Glutamatergic neuron (in vitro differentiated cells): ENCODE measurements at places on chromosomes 4 and X.

DNA sequence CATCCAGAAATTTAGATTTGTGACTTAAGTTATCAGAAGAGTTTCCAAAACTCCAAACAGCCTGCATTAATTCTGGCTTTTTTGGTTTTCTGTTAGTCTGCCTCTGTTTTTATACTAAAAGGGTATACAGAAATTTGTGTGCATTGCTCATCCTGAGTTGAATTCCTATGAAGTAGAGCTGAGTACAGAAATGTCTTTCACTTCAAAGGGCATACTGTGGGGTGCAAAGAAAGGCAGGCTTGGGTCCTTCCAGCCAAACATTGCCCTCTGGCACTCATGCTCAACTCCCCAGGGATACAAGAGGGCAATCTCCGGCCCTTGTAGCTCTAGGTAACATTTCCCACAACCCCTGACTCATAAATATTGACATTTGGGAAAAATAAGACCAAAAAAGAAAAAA is 27.6 kb upstream of the TMEM184C start:
- DNase-seq: no peak
- H3K27ac ChIP-seq: no peak overlapping the region
- H3K4me1 ChIP-seq: peaks cover 2% of the 10 kb centered on the region
- peaks cover under 1% of the 10 kb centered on the region for H3K27me3 ChIP-seq

DNA sequence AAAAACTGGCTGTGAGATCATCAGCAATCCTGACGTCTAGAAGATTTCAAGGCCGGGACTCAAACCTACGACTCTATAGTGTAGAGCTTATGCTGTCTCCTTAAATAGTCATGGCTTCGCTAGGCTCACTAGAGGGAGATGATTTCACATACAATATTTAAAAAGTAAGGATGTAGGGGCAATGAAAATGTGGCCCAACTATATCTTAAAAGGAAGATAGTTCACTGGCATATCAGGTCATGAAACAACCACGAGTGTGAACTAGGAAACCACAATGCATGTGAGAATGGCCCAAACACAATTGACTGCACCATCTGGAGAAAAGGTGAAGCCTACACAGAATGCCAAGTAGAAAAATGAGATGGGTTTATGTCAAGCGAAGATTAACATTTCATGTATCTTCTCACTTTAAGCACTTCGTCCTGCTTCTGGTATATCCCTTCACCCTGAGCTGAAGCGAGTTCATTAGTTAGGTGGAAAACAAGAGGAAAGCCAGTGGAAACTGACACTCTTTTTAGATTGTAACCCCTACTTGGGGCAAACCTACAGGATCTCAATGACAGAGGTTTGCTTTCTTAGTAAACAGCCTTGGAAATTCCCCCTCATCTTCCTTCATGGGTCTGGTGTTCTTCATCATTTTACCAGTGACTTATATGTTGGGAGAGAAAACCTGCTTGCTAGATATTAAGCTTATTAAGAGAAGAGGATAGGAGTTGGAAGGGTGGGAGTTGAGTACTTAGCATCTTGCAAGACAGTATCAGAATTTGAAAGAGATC is 17.4 kb downstream of the FAM9C start:
- DNase-seq: no peak
- peaks cover 2% of the 10 kb centered on the region for H3K4me1 ChIP-seq
- H3K27me3 ChIP-seq: no peaks in the 10 kb centered on the region

GRCh38 chr4:3107271-3107670 is 32.8 kb downstream of the HTT start:
- no peaks in the 10 kb centered on the region for H3K27me3 ChIP-seq
- no peak overlapping the region for H3K27ac ChIP-seq
- no peaks in the 10 kb centered on the region for H3K4me1 ChIP-seq
- H3K4me3 ChIP-seq: no peak overlapping the region
- no peaks in the 10 kb centered on the region for H3K36me3 ChIP-seq
- DNase-seq: no peak

GRCh38 chr4:184100297-184100885 is 117.3 kb downstream of the ENPP6 start:
- no peak overlapping the region for H3K4me3 ChIP-seq
- peaks cover 8% of the 10 kb centered on the region for H3K4me1 ChIP-seq

DNA sequence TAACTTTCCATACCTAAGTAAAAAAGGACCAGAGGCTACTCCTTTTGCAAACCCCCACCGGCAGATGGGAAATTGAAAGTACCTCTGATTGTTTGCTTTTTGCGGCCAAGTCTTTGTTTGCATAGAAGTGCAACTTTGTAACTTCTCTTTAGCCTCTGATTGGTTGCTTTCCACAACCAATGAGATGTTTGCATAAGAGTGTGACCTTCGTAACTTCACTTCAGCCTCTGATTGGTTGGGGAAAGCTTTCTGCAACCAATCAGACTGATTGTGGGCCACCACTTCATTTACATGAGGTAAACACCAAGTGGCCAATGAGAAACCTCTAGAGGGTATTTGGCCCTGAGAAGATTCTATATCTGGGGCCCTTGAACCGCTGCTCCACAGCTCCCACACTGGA is 48.8 kb upstream of the PGRMC1 start:
- H3K27me3 ChIP-seq: peaks cover 4% of the 10 kb centered on the region
- DNase-seq: no peak
- no peak overlapping the region for H3K4me3 ChIP-seq
- no peaks in the 10 kb centered on the region for H3K36me3 ChIP-seq

DNA sequence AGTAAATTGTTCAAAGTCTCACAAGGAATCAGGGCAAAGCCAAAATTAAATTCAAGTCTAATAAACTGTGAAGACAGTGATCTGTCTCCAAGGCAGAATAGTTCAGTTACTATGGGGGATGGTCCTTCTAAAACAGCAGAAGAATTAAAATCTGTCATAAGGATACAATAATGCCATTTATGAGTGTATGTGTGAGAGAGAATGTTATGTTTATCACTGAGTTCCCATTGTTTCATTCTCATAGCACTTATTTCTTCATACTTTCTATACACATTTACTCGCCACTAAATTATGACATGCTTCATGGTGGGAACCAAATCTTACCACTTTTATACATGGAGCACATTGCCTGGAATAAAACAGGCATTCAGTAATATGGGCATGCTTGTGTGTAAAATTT is 102.5 kb downstream of the AMMECR1 start:
- no peak overlapping the region for H3K4me3 ChIP-seq
- H3K4me1 ChIP-seq: peaks cover 5% of the 10 kb centered on the region
- no peak overlapping the region for H3K27ac ChIP-seq
- no peak for DNase-seq
- H3K27me3 ChIP-seq: no peaks in the 10 kb centered on the region
- H3K36me3 ChIP-seq: no peaks in the 10 kb centered on the region

GRCh38 chr4:13940921-13941320 is 313.4 kb upstream of the BOD1L1 start:
- no peaks in the 10 kb centered on the region for H3K4me1 ChIP-seq
- H3K36me3 ChIP-seq: no peaks in the 10 kb centered on the region

- H3K27me3 ChIP-seq: peaks cover 3% of the 10 kb centered on the region
- H3K27ac ChIP-seq: no peak overlapping the region
- no peaks in the 10 kb centered on the region for H3K36me3 ChIP-seq
- H3K4me3 ChIP-seq: no peak overlapping the region
These were observed 101.6 kb downstream of the PDE5A start for GRCh38 chr4:119526786-119527550.

DNA sequence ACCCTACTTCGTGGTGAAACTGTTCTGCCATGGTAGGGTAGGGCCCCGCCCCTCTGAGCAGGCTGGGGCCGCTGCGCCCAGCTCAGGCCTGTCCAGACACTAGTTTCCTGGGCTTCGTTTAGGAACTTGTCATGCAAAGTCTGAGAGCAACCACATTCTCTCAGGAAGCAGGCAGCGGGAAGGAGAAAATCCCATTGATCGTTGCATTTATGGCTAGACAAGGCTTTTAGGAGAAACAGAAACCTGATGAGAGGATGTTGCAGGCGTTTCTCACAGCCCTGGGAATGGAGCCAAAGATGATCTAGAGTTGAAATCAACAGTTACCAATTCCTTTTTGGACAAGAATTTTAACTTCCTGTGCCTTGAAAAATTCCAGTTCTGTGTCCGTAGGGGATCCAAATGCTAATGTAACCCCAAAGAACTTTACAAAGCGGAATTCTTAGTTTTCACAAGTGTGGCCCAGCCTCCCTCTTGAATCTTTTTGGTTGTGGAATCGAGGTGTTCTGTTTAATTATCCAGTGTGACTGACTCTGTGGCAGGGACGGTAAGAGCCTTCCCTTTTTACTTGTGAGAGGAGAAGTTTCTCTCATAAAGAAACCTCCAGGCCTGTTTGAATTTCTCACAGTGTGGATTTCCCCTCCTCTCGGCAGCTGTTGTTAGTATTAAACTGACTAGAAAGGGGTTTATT is 4.5 kb upstream of the CXCL9 start:
- H3K4me3 ChIP-seq: no peak overlapping the region
- H3K27ac ChIP-seq: no peak overlapping the region
- H3K36me3 ChIP-seq: no peaks in the 10 kb centered on the region
- DNase-seq: no peak

DNA sequence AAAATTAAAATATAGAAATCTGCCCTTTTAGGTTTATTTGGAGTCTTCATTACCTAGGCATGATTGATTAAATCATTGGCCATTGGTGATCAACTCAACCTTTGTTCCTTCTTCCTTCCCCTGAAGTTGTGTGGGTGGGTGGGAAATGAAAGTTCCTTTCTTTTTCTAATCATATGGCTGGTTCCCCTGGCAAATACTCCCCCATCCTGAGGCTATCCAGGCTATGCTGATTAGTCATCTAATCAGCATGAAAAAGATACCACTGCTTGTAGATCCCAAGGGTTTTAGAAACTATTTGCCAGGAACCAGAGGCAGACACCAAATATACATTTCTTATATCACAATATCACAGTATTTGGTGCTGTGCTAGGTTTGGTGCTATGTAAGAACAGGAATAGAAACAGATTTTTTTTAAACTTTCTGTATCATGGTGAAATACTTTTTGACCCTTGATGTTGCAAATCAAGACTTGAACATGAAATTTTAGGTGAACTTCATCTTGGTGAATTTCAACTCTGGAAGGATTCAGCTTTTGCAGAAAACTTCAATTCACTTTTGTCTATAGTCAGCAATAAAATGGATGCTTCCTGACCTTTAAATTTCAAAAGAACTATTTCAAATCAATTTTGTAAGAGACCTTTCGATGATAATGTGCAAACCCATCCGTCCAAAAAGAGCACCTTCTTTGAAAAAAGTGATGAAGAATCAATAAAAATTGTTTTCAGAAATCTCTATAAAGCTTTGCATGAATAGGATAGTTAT is 71.1 kb downstream of the CCSER1 start:
- no peak overlapping the region for H3K27ac ChIP-seq
- no peak for DNase-seq
- peaks cover 3% of the 10 kb centered on the region for H3K27me3 ChIP-seq
- H3K36me3 ChIP-seq: no peaks in the 10 kb centered on the region
- no peak overlapping the region for H3K4me3 ChIP-seq
- H3K4me1 ChIP-seq: peaks cover 19% of the 10 kb centered on the region

GRCh38 chrX:39839371-39839770 is 258.4 kb downstream of the BCOR start:
- no peak overlapping the region for H3K27ac ChIP-seq
- peaks cover 1% of the 10 kb centered on the region for H3K27me3 ChIP-seq
- no peaks in the 10 kb centered on the region for H3K36me3 ChIP-seq

DNA sequence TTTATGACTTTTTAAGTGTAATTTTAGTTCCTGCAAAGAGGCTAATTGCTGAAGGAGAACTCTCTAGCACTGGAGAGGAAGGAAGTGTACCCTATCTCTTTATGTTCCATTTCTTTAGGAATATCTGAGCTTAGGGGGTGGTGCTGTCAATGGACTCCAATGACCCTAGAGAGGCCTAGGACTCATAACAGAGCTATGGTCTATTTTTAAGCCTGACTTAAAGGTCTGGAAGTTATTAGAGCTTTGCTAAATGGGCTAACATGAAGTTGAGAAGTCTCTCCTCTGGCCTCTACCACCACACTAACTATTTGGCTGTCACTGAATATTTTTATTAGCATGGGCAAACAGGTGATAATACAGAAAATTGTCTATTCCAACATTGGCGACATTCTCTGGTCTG is 152.2 kb downstream of the SPATA18 start:
- H3K4me3 ChIP-seq: no peak overlapping the region
- H3K27me3 ChIP-seq: peaks cover 5% of the 10 kb centered on the region
- H3K27ac ChIP-seq: no peak overlapping the region
- no peak for DNase-seq
- no peaks in the 10 kb centered on the region for H3K36me3 ChIP-seq
- H3K4me1 ChIP-seq: peaks cover 2% of the 10 kb centered on the region

GRCh38 chrX:138745196-138745595 is 33.7 kb upstream of the FGF13 start:
- no peaks in the 10 kb centered on the region for H3K36me3 ChIP-seq
- H3K4me1 ChIP-seq: peaks cover 25% of the 10 kb centered on the region
- H3K4me3 ChIP-seq: no peak overlapping the region
- H3K27ac ChIP-seq: no peak overlapping the region
- no peak for DNase-seq

DNA sequence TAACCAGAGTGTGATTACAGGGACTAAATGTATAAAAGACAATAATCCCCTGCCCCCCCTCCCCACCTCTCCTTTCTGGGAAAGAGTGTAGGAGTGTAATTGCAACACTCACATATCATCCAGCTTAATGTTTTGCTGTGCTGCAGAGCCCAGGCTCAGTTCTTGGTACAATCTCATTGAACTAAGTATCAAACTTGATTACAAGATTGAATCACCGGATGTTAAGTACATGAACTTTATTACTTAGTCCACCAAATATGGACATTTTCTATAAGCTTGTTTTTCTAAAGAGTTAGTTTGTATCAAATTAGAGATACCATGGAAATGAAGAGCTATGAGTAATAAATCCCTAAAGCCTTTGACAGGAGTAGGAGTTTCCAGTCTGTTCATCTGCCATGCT is 559.1 kb downstream of the ZNF674 start:
- no peaks in the 10 kb centered on the region for H3K36me3 ChIP-seq
- H3K4me3 ChIP-seq: no peak overlapping the region
- no peaks in the 10 kb centered on the region for H3K27me3 ChIP-seq
- H3K27ac ChIP-seq: no peak overlapping the region
- no peaks in the 10 kb centered on the region for H3K4me1 ChIP-seq
- DNase-seq: no peak

GRCh38 chrX:119693996-119694451 is 1.1 kb upstream of the SEPTIN6 start:
- H3K36me3 ChIP-seq: no peaks in the 10 kb centered on the region
- peak overlapping the region; percentile 17 for H3K27ac ChIP-seq

GRCh38 chr4:145960012-145960411 is 21.4 kb upstream of the ZNF827 start:
- H3K27me3 ChIP-seq: no peaks in the 10 kb centered on the region
- DNase-seq: no peak
- H3K4me3 ChIP-seq: no peak overlapping the region
- H3K4me1 ChIP-seq: no peaks in the 10 kb centered on the region
- no peaks in the 10 kb centered on the region for H3K36me3 ChIP-seq

- DNase-seq: no peak
- H3K4me3 ChIP-seq: no peak overlapping the region
- H3K27me3 ChIP-seq: peaks cover 4% of the 10 kb centered on the region
- H3K27ac ChIP-seq: no peak overlapping the region
These were observed 28.5 kb downstream of the EDNRA start for GRCh38 chr4:147509386-147509785.

DNA sequence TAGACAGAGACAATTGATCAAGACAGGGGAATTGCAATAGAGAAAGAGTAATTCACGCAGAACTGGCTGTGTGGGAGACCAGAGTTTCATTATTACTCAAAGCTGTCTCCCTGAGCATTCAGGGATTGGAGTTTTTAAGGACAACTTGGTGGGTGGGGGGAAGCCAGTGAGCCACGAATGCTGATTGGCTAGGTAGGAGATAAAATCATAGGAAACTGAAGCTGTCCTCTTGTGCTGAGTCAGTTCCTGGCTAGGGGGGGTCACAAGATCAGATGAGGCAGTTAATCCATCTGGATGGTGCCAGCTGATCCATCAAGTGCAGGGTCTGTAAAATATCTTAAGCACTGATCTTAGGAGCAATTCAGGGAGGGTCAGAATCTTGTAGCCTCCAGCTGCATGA is 358.6 kb downstream of the GPM6A start:
- no peaks in the 10 kb centered on the region for H3K36me3 ChIP-seq
- no peak overlapping the region for H3K4me3 ChIP-seq
- no peak overlapping the region for H3K27ac ChIP-seq
- peaks cover 3% of the 10 kb centered on the region for H3K27me3 ChIP-seq
